ENCODE measurements at places on chromosomes 16 and 17.

DNA sequence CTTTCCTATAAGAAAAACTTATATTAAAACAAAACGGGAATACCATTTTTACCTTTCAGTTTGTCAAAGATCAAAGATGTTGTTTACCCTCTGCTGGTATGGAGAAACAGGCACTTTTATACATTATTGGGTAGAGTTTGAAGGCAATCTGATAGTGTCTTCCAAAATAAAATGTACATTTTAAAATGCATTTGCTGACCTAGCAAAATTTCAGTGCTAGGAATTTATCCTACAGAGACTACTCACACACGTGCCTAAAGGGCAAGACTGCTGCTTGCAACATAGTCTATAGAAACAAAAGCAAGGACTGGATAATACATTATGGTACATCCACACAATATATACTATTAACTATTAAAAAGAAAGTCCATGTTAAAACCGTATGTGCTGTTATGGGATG is 36.0 kb downstream of the COPRS start:
- DNase-seq: no peak

DNA sequence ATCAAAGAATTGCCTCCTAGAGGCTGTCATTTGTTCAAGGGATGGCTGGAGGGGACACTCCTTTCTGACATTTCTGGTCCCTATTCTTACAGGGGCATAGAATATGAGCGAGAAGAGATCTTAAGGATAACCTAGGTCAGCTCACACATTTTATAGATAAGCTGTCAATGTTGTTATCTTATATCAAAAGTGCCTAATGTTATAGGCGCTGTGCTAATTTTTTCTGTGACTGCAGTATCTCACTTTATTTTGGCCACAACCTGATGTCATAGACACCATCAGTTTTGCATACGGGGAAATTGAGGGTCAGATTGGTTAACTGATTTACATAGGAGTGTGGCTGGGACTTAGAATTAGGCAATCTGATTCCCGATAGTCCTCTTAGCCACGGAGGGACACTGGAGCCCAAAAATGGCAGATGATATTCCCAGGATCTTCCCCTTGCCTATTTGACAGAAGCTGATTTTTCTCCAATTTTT is 1.2 kb downstream of the CPD start:
- DNase-seq: no peak

DNA sequence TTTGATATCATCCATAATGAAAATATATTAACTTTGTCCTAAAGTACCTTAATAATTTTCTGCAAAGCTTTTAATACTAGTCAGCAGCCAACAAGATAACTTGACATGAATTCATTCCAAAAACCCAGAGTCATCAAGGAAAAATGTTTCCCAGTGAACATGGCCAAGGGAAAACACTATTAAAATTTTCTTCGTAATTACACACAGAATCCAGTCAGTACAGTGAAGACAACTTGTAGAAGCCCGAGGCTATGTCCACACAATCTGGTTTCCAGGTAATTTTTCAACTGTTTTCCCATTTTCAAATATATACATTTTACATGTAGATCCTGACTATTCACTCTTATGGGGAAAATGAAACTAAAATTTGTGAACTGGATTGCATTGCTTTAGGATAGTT is 600.9 kb downstream of the CDH8 start:
- DNase-seq: no peak

GRCh38 chr16:83818276-83818675 is 10.5 kb downstream of the HSBP1 start:
- no peak for DNase-seq

DNA sequence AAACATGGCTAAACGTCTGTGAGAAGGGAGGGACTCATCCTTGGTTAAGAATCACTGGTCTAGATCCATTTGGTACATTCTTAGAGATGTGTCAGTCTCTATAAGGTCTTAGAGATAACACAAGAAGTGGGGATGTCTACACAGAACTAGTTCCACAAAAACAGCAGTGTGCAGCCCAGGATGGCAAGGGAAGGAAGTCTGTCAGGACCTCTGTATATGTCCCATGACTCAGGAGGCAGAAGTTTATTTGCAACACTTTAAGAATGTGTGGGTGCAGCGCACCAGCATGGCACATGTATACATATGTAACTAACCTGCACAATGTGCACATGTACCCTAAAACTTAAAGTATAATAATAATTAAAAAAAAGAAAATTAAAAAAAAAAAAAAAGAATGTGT is 548.5 kb upstream of the SOX9 start:
- DNase-seq: no peak

GRCh38 chr17:67865438-67865837 is 40.1 kb downstream of the BPTF start:
- DNase-seq: no peak

GRCh38 chr16:85673529-85674417 is 15.0 kb downstream of the GINS2 start:
- DNase-seq: no peak

DNA sequence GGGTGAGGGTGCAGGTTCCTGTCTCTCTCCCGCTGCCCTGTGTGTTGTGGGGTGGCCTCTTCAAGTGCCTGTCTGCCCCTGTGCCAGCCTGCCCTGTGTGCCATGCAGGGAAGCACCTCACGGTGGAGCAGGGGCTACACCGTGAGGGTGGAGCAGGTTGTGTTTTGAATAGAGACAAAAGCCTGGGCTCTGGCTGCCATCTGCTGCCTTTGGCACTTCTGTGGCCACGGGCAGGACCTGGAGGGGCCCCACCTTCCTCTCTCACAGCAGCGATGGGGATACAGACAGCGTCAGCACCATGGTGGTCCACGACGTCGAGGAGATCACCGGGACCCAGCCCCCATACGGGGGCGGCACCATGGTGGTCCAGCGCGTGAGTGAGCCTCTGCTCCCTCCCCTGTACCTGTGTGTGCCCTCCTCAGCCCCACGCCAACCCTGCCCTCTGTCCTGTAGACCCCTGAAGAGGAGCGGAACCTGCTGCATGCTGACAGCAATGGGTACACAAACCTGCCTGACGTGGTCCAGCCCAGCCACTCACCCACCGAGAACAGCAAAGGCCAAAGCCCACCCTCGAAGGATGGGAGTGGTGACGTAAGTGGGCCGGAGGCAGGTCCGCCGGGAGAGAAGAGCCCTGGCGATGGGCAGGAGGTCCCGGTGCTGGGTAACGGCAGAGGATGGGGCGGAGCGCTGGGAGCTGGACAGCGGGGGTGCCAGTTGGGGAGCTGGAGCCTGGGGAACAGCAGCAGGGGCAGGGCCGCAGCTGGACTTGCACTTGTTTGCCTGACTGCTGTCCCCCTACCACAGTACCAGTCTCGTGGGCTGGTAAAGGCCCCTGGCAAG is 5.4 kb upstream of the C17orf107 start:
- no peak for DNase-seq

DNA sequence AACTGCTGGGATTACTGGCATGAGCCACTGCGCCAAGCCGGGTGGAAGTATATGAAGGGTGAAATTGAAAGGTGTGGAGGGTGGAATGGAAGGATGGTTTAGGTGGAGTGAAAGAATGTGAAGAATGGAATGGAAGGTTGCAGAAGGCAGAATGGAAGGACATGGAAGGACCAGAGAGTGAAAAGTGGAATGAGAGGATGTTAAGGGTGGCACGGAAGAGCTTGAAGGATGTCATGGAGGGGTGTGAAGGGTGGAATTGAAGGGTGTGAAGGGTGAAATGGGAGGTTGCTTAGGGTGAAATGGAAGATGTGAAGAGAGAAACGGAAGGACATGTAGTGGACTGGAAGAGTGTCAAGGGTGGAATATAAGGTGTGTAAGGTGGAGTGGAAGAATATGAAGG is 16.2 kb downstream of the MIS12 start:
- no peak for DNase-seq

- DNase-seq: no peak
Measured at GRCh38 chr17:7850701-7851437, 4.0 kb upstream of the TMEM88 start.

DNA sequence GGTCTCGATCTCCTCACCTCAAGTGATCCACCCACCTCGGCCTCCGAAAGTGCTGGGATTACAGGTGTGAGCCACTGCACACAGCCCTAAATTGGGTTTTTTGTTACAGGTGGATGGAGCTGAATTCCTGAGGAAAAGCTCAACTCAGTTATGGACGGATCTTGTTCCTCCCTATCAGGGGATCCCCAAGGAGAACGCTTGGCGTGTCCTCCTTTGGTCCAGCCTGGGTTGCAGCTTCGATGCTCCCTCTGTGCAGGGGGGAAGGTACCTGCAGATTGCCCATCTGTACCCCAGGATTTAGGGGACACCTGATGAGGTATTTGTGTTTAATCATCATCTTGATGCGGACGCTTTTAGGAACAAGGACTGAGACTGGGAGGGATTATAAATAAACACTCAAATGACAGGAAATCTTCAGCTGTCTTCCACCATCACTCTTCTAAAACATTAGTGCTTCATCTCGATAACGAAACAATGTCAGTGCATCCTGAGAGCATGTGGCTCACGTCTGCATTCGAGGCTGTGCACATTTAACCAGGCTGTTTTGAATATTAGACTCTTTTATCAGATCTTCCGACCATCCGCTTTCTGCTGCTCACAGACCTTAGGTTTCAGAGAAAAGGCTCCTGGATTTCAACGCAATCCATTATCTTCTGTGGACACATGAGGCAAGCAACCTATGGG is 18.2 kb upstream of the MEIOB start:
- DNase-seq: no peak

DNA sequence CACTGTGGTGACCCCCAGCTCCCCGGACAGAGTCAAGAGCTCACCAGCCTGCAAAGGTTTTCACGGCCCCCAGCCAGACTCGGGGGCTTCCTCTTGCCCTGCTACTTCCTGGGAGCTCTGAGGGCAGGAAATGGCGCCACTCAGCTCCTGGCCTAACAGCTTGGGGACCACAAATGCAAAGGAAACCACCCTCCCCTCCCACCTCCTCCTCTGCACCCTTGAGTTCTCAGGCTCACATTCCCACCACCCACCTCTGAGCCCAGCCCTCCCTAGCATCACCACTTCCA is 375 bp upstream of the SPN start:
- no peak for DNase-seq

DNA sequence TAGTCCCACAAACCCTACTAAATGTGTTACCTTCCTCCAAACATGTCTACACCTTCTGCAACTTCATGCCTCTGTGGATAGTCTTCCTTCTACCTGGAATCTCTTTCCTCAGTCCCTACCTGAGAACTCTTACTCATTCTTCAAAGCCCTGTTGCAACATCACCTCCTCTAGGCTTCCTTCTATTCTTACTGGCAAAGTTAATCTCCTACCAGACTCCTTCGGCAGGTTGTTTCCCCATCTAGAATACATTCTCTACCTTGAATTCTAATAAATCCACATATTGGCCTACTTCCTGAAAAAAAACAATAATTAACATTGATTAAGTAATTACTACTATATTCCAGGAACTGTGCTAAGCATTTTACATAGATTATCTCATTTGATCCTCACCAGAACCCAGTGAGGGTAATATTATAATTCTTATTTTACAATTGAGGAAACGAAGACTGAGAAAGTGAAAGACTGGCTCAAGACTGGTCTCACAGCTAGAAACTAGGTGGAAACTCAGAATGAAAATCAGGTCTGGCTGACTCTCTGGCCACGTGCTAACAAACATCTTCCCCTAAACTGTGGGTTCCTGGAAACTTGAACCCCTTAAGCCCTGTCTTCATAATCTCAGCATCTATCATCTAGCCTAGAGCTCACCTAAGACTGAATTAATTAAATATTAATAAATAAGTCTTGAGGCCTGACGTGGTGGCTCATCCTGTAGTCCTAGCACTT is 4.6 kb upstream of the STAT3 start:
- DNase-seq: no peak

GRCh38 chr16:17518441-17518840 is 47.7 kb upstream of the XYLT1 start:
- no peak for DNase-seq

- DNase-seq: peak; percentile 89
Measured at GRCh38 chr17:70168044-70168976, 1.0 kb upstream of the KCNJ2 start.

GRCh38 chr16:16997349-16997748 is 473.4 kb downstream of the XYLT1 start:
- DNase-seq: no peak

- DNase-seq: no peak
Measured at GRCh38 chr16:87227296-87227951, 89.8 kb downstream of the C16orf95 start.

GRCh38 chr17:57080718-57081117 is 4.3 kb upstream of the AKAP1 start:
- DNase-seq: no peak

GRCh38 chr17:78486946-78487680 is 90.1 kb downstream of the DNAH17 start:
- no peak for DNase-seq

GRCh38 chr16:29745121-29745852 is 503 bp downstream of the C16orf54 start:
- DNase-seq: no peak

GRCh38 chr16:63447121-63447520 is 1410.9 kb upstream of the CDH8 start:
- no peak for DNase-seq

GRCh38 chr16:85042606-85043005 is 15.0 kb downstream of the KIAA0513 start:
- no peak for DNase-seq

GRCh38 chr16:20734056-20734455 is 7.6 kb downstream of the THUMPD1 start:
- DNase-seq: no peak

GRCh38 chr16:3189869-3190268 is 1.9 kb downstream of the OR1F1 start:
- DNase-seq: no peak

GRCh38 chr17:37047631-37048104 is 98.9 kb downstream of the AATF start:
- peak; percentile 82 for DNase-seq

DNA sequence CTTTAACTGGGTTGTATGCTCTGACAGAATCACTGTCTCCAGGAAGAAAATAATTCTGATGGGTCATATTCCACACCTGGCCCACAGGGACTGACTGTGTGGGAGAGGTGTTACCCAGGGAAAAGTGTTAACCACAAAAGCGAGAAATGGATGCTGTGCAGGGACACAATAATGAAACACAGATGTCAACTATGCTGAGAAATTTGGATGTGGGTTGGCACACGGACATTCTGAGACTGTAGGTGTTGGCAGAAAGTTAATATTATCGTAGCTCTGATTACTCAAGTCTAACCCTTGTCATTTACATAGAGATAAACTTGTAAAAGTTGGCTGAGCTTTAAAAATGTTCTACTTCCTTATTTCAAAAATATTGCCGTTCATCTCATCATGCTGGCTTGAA is 19.6 kb downstream of the TMC5 start:
- DNase-seq: no peak
